ENCODE measurements at places on chromosomes 1 and 21.
A peak's percentile ranks its signal among the peaks of the same experiment; 100 is the strongest.

- peak; percentile 9 for DNase-seq
These were observed 9.3 kb downstream of the C1QB start for GRCh38 chr1:22662318-22662717.

- DNase-seq, result no peak
These were observed 51.0 kb downstream of the ZBTB18 start for GRCh38 chr1:244102046-244102445.

- DNase-seq, result no peak
These were observed 3.5 kb downstream of the KIAA1614 start for GRCh38 chr1:180916012-180916770.

DNA sequence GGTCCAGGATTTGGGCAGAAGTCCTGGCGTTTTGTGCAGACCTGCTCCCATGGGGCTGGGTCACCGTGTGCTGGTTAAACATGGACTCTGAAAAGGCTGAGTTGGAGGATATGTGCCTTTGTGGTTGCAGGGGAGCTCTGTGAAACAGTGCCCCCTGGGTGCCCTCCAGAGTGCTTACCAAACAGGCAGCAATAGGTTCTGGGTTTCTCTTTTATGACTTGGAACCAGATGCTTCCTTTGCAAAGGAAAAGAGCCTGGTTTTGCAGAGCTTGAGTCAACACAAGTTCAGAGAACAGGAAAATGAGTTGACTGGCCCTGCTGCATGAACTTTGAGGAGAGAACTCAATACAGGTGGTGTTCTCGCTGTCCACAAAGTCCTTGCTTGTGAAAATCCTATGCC lies 288.9 kb downstream of the TM2D1 start:
- DNase-seq, result peak; percentile 5

- DNase-seq, result peak; percentile 6
These were observed 1039.4 kb upstream of the B3GALT2 start for GRCh38 chr1:194225821-194226220.

DNA sequence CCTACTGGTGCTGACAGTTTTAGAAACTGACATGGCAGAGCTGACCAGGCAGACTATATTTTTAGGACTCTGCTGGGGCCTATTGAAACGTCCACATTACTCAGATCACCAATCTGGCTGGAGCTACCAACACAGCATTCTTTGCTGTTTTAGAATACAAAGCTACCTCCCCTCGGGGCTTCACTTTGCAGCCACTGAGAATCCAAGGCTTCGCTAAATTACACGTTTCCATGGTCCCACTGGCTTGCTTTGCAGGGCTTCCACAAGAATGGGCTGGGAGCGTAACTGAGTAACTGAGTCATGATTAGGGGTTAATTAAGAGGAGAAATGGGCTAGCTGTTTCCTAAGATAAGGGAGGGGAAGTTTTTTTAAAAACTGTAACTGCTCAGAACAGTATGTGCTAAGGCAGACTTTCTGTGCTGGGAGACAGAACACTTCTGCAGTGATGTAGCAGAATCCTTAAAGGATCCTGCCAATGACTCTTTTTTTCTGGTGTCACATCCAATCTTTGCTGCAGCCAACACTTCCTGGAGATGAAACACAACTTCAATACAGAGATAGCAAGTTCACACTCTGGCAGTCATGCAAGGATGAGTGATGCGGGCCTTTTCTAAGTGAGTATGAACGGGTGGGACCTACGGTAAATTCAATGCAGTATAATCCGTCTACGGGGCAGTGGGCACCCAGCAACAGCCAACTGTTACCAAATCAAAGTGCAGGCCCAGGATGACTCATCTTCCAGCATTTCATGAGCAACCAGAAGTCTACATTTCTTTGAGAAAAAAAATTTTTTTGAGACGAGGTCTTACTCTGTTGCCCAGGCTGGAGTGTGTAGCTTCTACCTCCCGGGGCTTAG lies 21.5 kb downstream of the NDUFS5 start:
- peak; percentile 45 for DNase-seq
